ENCODE measurements at places on chromosomes 3 and 15.

DNA sequence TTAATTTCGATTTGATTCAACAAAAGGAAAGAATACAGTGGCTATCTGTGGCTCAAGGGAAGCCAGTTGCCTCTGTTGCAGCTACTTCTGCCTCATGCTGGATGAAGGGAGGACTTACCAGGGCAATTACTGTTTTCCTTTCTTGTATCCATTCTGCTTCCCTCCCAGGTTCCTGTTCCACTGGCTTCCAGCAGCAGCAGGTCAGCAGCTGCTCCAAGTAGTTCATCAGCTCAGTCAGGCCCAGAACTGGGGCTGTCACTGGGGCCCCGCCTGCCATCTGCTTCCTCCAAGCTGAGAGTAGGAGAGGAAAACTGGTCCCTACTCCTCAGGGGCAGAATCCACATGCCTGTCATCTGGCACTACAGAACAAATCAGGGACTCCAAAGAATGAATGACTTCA is 48.6 kb upstream of the ULK4 start:
- no peak for DNase-seq

GRCh38 chr3:190070622-190071347 is 49.9 kb downstream of the P3H2 start:
- DNase-seq, result no peak

DNA sequence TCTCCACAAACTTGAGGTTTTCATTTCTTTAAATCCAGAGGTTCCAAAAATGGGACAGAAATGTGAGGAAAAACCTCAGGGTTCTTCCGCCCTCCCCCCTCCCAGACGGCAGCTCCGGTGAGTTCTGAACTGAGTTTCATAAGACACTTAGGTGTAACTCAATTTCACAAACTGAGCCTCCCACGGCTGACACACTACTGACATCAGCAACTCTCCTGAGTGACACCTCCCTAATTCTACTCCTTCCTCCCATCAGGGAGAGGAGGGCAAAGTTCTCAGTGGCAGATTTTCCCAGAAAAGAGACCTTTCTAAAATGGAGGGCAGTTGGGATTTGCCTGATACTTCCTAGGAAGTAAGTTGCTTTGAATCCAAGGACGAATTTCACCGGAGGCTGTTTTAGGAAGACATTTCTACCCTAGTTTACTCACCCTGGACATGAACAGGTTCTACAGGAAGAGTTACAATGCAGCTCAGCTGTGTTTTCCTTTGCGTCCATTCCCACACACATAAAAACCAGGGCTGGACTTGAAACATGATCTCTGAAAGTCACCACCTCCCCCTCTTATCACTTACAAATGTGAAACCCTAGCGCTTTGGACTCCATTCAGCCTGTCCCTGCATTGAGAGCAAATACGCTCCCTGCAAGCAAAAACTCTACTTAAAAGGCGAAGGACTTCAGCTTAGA is 78.1 kb upstream of the LMOD3 start:
- DNase-seq, result peak; percentile 46

- DNase-seq, result no peak
Measured at GRCh38 chr3:73407577-73407976, 217.2 kb downstream of the PDZRN3 start.

DNA sequence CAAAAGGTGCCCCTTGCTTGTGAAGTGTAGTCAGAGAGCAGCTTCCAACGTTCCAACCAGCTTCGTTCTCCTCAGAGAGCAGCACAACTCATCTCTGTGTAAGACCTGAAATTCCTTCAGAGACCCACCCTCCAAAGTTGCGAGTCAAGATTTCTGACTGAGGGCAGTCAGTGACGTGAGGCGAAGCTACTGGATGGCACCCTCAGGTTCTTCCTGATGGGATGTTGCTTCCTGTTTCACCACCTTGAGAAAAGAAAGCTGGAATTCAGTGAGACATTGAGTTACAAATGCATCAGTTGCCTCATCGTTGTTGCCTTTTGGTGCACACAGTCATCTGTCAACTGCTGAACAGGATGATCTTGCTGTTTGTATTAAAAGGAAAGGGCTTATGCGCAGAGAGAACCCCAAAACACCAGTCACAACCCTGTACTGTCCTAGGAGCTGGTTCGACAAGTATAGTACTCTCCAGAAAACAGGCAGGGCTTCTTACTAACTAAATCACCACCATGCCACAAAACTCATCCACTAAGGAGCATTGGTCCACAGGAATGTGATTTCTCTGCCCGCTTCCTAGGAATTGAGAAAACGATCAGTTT is at the start of gene CERS3:
CERS3 (minus strand) TSS at position 118 of the 596 bp plus-strand sequence. CDS start 27,101 bp downstream, outside the sequence.
- DNase-seq, result no peak

DNA sequence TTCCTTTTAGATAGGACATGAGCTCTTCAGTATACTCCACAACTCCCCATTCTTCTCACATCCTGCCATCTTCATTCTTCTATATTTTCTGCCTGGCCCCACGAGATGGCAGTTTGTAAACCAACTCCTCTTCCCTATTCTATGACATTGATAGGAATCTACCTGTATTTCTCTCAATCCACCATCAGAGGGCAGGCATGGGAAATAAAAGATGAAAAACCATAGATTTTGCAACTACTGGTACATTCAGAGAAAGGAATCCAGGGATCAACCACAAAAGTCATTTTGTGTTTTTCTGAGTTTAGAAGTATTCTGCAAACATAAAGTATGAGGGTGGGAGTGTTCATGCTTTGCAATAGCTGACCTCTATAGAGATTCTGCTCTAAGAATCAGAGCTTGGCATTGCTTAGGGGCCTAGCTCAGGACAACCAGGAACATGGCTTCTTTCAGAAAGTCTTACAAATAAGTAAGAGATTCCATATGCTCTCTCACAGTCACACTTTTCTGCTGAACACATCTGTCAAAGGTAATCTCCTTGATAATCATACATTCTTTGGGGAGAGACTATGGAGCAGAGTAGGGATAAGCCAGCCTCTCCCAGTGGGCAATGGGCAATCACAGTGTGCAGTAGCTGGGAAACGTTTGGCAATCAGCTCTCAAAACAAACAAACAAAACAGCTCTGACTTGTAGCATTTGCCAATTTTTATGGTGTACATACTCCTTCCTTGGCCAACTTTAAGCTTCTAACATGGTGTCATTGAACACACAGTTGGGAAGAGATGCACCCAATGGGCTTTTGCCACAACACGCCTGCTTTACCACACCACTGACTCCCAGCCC is 43.1 kb upstream of the SLC25A36 start:
- DNase-seq, result peak; percentile 64

DNA sequence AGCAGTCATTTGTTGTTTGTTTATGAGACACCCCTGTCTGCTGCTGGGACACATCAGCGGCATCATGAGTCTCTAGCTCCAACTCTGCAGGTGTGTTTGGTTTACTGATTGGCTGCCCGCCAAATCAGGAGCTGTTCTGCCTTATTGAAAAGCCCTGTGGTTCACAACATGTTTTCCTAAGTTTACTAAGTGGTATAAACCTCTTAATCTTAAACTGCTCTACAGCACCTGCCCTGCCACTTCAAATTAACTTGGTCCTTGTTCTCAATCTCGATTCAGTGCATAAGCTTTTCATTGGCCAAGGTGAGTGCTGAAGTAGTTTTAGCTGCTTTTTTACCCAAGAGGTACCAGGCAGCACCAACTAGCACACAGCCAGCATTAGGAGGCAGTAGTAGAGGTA is 77.8 kb upstream of the WDR72 start:
- peak; percentile 80 for DNase-seq

All from NCI-H1092 treated with DMSO at 0.1 percent for 48 hours (cell line).